RWPE1 (cell line): ENCODE measurements at places on chromosomes 5 and 9.
A peak's percentile ranks its signal among the peaks of the same experiment; 100 is the strongest.

DNA sequence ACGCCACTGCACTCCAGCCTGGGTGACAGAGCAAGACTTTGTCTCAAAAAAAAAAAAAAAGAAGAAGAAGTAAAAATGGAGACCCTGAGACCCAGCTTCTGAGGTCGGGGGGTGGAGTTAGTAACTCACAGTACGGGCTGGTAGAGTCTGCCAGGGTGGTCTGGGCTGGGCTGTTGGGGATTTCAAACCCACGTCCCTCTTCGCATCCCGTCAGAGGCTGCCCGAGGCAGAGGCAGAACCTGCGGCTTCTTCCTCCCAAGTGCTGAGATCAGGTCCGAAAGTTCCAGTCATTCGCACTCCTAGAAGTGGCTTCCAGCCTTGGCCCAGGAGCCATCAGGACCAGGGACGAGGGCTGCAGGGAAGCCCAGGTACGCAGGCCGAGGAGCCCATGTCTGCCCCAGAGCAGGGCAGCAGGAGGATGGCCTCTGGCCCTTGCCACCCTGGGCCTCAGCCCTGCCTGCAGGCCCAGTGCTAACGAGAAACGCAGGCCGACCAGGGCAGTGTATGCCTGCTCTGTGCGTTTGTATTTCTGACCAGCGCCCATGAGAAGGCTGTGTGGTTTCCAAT, 9.9 kb upstream of the SLC2A6 start:
- DNase-seq: no peak

DNA sequence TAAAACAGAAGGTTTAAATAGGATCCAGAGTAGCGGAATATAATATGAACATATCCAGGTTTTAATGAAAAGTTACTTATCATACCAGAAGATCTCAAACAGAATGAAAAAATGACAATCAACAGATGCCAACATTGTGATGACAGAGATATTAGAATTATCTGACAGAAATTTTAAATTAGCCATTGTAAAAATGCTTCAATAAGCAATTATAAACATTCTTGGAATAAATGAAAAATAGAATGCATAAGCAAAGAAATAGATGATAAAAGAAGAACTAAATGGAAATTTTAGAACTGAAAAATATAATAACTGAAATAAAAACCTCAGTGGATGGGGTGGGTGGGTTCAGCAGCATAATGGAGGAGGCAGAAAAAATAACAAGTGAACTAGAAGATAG, 37.2 kb downstream of the ZMAT2 start:
- no peak for DNase-seq

GRCh38 chr9:136643596-136644342, 18.9 kb upstream of the EGFL7 start:
- DNase-seq: no peak

DNA sequence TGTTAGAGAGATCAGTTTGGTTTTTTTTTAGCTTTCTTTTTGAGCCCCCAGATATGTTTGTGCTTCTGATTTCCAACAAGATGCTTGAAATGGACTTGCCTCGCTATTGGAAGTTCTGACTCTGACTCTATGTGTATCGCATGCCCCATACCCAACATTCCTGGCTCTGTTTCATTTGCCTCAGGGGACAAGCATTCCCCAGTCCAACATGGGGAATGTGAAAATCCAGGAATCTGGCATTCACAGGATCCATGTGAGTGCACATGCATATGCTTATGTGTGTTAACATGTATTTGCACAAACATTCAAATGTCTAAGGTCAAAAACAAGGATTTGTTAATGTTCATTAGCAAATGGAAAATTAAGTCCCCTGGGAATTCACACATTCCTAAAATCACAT, 233.9 kb downstream of the TLR4 start:
- no peak for DNase-seq

GRCh38 chr9:81058782-81059181, 630.6 kb downstream of the TLE1 start:
- DNase-seq: no peak

- DNase-seq: no peak
These were observed 17.8 kb upstream of the TRAF1 start for GRCh38 chr9:120944434-120944843.

DNA sequence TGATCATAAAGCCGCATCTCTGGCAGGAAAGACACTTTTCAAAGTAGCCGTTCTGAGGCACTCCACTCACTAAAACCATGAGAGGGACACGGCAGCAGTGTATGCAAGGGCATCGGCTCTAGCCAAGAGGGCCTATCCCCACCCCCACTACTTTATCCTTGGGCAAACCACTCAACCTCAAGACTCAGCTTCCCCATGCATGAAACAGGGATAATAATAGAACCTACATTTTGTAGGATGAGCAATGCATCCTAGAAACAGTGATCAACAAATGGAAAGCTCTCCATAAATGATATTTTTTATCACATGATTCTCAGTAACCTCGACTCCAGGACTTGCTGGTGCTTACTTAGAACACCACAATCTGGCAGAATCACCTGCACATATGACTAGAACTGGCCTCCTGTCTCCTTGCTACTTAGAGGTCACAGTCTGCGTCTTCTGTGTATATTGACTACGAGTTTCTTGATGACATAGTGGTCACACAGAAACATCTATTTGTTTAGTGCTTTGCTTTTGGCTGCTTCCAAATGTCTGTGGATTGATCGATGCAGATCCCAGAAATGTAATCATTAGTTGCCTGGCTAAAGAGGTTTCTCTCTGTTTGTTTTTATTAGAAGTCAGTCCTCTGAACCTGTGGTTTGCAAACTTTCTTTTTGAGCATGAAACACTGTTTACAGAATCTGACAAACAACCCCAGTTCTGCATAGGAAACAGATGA, 102.1 kb downstream of the LHFPL2 start:
- no peak for DNase-seq

GRCh38 chr5:115579216-115579615, 23.1 kb downstream of the TICAM2 start:
- DNase-seq: no peak

DNA sequence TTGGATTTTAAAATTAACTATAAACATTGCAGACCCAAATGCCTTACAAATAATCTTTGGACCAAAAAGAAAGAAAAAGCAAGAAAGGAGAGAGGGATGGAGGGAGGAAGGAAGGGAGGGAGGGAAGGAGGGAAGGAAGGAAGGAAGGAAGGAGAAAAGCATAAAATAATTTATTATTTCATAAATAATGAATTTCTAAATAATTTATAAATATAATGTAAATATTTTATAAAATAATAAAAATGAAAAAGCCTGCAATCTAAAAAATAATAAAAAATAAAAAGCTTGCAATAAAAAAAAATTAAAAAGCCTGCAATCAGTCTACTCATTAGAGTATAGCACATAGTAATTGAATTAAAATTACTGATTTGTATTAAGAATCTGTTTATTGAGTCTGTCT, 614.3 kb downstream of the ISL1 start:
- no peak for DNase-seq

- DNase-seq: no peak
These were observed 110.6 kb upstream of the ALDH1B1 start for GRCh38 chr9:38281917-38282316.

- DNase-seq: no peak
These were observed 31.8 kb upstream of the ERAP2 start for GRCh38 chr5:96844481-96844990.

DNA sequence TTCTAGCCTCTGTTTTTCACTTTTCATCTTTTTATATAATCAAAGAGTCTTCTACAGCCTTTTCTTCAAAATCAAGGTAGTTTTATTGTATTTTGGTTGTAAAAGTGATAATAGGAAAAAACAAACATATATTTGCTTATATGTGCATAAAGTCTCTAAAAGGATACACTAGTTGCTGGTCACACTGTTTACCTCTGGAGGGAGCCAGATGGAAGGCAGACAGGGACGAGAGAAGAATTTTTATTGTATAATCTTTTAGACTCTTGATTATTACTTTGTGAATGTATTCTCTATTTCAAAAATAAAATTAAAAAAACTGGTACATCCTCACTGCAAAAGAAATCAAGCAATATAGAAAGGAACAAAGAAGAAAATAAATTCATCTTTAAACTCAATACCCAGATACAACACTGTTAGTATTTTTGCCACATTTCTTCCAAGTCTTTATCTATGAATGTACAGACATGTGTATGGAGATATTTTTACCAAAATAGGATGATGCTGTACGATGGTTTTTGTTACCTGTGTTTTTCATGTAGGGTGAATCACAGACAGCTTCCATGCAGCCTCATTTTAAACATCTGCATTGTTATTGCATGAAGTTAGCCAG, 6.1 kb upstream of the RNF183 start:
- peak; percentile 68 for DNase-seq

DNA sequence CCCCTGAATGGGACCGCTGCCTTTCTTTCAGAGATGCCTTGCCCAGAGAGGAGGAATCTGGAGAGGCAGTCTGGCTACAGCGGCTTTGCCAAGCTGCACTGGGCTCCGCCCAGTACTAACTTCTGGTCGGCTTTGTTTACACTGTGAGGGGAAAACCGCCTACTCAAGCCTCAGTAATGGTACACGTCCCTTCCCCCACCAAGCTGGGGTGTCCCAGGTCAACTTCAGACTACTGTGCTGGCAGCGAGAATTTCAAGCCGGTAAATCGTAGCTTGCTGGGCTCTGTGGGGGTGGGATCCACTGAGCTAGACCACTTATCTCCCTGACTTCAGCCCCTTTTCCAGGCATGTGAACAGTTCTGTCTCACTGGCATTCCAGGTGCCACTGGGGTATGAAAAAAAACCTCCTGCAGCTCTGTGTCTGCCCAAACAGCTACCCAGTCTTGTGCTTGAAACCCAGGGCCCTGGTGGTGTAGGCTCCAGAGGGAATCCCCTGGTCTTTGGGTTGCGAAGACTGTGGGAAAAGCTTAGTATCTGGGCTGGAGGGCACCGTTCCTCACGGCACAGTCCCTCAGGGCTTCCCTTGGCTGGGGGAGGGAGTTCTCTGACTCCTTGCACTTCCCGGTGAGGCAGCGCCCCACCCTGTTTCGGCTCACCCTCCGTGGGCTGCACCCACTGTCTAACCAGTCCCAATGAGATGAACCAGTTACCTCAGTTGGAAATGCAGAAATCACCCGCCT, 171.2 kb downstream of the CWC27 start:
- DNase-seq: peak; percentile 11

- DNase-seq: no peak
These were observed 1116.2 kb upstream of the EDIL3 start for GRCh38 chr5:85500869-85501268.

- no peak for DNase-seq
These were observed 3.5 kb upstream of the NEK6 start for GRCh38 chr9:124254261-124254682.

DNA sequence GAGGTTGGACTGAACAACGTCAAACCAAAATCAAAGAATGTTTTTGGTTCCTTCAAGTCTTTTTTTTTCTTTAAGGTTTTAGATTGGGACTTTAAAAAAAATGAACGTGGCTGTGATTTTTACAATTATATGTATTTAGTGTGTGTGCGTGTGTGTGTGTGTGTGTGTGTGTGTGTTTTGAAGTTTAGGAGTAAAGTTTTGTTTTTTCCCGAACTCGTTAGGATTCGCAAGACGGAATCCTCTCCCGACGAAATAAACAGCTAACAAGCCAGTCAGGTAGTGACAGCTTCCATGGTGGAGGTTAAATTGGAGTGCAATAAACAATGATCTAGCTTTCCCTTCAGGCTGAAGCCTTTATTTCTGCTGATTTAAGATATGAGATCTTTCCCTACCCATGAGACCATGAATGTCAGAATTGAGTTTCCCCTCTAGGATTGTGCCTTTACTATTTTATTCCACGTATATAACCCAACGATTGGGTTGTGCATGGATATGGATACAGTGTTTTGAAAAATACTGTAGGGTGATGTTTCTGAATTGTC, 1.2 kb downstream of the KIAA1958 start:
- DNase-seq: peak; percentile 12

GRCh38 chr5:54637654-54638053, 120.1 kb downstream of the SNX18 start:
- DNase-seq: no peak

GRCh38 chr5:19406576-19407365, 581.2 kb downstream of the CDH18 start:
- no peak for DNase-seq

- DNase-seq: no peak
These were observed 68.6 kb downstream of the RGS3 start for GRCh38 chr9:113531919-113532808.

DNA sequence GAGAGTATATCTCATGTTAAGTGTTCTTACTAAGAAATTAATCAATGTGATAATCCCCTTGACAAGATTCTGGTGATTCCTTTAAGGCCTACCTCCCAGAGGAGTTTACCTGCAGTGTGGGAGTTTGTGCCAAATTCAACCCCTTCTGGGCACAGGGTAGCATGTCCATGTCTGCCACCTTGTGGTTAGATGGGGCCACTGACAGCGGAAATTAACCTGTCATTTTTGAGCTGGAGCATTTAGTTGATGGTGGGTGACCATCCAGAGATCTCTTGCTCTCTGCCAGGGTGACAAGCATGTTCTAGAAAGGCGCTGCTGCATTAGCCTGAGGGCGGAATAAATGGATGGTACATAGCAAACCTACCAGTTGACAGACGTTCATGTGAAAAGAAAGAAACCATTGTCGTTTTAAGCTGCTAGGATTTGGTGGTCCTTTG, 132.2 kb downstream of the FBXO4 start:
- DNase-seq: peak; percentile 60
